ENCODE measurements at places on chromosomes 3 and 15.

GRCh38 chr3:184537885-184538665 lies 23.5 kb upstream of the EPHB3 start:
- no peak for DNase-seq

GRCh38 chr3:6439226-6439625 lies 421.7 kb upstream of the GRM7 start:
- DNase-seq: no peak

DNA sequence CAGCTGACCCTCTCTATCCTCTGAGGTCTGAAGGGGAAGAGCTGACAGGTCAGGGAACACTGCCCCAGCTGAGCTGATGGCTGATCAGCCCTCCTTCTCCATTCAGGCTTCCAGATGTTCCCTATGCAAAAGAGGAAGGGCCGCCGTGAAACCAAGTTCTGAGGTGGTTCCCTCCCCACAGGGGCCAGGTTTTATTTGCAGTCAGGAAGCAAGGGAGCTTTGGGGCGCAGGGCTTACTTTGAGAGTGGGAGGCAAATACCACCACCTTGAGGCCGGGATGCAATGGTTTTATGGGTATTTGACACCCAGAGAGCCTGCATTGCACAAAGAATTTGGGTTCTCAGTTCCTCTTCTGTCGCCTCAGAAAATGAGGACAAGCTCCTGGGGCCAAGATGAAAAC lies 186.9 kb downstream of the ARRDC4 start:
- DNase-seq: no peak

DNA sequence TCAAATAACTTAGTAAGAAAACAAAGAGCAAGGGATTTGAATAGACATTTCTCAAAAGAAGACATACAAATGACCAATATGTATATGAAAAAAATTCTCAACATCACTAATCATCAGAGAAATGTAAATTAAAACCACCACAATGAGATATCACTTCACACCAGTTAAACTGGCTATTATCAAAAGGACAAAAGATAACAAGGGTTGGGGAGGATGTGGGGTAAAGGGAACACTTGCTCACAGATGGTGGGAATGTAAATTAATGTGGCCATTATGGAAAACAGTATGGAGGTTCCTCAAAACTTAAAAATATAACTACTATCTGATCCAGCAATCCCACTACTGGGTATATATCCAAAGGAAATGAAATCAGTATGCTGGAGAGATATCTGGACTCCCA lies 46.0 kb upstream of the RYK start:
- no peak for DNase-seq

GRCh38 chr3:160044121-160044520 lies 55.5 kb downstream of the IL12A start:
- DNase-seq: no peak

GRCh38 chr3:146655333-146655996 lies 50.3 kb upstream of the PLSCR5 start:
- no peak for DNase-seq

DNA sequence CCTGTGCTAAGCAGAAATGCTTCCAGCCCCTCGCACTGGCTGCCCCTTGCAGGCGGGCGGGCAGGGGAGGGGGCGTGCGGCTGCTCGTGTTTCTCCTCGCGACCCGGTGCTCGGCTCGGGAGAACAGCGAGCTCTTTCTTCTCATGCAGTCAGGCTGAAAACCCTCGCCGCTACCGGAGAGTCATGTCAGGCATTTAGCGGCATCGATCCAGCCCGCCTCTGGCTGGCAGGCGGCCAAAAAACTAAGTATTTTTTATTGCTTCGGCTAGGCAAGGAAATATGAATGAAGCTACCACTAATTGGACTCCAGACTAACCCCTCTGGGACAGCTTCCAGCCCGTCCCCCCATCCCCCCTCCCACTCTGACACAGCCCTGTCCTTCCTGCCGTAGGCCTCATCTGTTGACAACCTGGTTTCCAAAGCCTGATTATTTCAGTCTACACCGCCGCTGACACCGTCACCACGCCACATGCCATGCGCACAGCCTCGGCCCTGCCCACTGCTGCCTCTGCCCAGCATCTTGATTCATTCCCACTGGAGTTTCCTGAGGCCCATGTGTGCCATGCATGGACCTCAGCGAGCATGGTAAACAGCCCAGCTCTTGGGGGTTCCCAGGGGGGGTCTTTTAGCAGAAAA lies 35.3 kb downstream of the TLE3 start:
- DNase-seq: peak; percentile 84

DNA sequence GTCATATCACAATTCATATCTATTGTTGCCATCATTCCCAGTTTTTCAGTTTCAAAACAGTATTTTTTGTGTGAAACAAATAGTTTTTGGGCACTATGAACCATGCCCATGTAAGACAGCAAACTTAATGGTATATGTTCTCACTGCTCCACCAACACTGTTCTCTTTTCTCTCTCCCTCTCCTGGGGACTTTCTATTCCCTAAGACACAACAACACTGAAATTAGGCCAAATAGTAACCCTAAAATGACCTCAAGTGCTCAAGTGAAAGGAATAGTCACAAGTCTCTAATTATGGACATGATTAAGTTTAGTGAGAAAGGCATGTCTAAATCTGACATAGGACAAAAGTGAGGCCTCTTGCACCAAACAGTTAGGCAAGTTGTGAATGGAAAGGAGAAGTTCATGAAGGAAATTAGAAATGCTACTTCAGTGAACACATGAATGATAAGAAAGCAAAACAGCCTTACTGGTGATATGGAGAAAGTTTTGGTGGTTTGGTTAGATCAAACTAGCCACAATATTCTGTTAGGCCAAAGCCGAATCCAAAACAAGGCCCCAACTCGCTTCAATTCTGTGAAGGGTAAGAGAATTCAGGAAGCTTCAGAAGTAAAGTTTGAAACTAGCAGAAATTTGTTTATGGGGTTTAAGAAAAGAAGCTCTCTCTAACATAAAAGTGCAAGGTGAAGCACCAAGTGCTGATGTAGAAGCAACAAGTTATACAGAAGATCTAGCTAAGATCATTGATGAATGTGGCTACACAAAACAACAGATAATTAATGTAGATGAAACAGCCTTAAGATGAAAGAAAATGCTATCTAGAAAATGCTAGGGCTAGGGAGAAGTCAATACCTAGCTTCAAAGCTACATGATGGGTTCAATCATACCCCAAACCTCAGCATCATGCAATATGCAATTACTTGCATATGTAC lies 104.2 kb downstream of the CBLB start:
- DNase-seq: no peak

Data from cardiac fibroblast (primary cell).